Renal pelvis (tissue), 12 donors: ENCODE measurements at places on chromosomes 2 and 18. TPM values are rescaled to one million over a fixed set of nuclear protein-coding genes. Genes with fewer than 3 reads are reported as not detected.
A peak's percentile ranks its signal among the peaks of the same experiment; 100 is the strongest.

DNA sequence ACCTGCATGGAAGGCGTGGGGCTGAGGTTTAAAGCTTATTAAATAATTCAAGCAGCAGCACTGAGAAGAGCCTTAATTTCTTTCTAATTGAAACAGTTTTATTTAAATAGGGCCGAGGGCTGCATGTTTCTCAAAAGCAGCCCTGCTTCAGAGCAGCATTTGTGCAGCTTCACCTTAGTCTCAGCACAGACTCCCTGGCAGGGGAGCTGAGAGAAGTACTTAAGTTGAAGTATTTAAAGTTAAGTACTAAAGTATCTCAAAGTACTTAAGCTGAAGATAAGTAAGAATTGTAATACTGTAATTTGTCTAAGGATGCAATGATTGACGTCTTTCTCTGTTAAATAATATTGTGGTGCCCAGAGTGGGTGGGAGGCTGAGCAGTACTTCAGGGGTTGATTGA is 31.4 kb downstream of the IMPA2 start:
- no peak for DNase-seq

DNA sequence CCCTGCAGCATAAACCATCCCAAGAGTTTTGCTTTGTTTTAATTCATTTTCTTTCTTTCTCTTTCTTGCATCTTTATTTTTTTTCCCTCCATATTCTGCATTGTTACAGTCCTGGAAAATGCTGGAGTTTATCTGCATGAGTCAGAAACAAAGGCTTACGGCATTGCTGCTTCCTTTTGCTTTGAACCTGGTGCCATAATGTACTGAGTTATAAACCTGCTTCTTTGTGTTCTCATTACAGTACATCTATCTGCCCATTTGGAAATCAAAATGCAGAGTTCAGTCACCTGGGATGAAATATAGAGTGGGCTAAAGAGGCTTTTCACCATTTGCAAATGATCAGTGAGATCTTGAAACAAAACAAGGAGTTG is 1009.2 kb upstream of the FANCL start:
- DNase-seq: no peak

GRCh38 chr2:166127217-166128155 is at the start of gene SCN1A:
Gene SCN1A, minus strand, starts transcription at chr2:166128020. Its CDS starts 54,399 bp downstream, at chr2:166073621.
- DNase-seq: peak; percentile 20

DNA sequence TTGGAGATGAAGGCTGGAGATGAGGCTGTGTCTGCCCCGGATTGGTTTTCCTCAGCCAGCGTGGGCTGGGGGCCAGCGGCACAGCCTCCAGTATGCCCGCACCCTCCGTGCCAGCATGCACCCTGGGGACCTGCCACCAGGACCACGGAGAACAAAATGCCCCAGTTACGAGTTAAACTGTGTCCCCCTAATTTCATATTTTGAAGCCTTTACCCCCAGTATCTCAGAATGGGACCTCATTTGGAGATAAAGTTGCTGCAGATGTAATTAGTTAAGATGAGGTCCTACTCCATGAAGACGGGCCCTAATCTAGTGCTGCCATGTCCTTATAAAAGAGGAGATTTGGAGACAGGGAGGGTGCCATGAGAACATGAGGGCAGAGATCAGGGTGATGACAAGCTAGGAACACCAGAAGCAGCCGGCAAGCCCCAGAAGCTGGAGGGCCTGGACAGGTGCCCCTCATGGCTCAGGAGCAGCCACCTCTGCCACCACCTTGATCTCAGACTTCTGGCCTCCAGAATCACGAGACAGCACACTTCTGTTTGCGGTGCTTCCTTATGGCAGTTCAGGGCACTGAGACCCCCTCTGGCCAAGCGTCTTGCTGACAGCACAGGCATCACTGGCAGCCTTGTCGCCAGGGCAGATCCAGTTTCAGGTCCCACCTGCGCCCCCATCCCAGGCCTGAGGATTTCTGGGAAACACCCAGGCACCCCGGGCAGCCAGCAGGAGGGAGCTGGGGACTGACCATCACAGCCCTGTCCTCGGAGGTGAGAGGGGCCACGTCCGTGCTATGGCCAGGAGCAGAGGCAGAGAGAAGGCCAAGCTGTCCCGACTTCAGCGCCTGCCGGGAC is 29.4 kb downstream of the KIF1A start:
- DNase-seq: no peak

GRCh38 chr2:227862227-227862740 is 9.1 kb upstream of the DAW1 start:
- peak; percentile 20 for DNase-seq

The GRHL1 gene
- 6.8 TPM for polyA plus RNA-seq

DNA sequence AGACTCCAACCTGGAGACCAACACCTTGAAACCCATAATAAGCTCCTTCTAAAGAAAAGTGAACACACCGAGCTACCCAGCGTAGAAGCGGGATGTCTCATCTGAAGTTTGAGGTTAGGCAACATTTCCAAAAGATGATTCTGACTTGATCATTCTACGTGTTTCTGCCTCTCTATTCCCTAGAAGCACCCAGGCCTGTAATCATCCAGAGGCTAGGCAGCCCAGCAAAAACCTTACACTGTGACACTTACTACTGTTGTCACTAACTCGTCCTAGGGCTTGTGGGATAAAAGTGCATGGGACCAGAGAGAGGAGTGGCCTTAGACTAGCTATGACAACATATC is 1.4 kb downstream of the ZBTB14 start:
- DNase-seq: no peak

DNA sequence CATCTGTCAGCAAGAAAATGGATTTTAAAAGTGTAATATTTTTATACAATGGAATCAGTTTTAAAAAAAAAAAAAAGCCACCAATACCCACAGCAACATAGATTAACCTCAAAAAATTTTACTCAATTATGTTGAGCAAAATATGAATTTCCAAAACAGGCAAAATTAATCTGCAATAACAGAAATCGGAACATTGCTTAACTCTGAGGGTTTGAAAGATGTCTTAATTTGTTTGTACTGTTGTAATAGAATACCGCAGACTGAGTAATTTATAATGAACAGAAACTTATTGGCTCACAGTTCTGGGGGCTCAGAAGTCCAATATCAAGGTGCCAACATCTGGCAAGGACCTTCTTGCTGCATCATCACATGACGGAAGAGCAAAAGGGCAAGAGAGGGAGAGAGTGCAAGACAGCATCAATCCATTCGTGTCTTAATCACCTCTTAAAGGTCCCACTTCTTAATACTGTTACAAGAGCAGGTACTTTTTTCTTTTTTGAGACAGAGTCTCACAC is 31.8 kb upstream of the TNFAIP6 start:
- no peak for DNase-seq

DNA sequence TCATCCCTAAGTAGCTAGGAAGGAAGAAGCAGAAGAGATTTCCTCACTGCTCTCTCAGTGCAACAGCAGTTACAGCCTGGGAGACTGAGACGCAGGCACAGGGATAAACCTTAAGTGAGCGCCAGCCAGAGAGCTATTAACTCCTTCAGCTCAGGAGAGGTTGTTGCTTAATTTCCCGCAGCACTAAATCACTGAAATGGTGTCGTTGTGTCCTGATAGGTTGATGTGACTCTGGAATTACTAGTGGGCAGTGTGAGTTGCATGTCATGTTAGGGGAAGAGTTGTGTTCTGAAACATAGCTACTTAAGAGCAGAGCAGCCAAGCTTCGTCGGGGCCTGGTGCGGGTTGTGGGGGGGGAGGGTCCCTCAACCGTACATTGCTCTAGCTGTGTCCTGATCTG is 225.8 kb downstream of the NAPG start:
- DNase-seq: no peak

GRCh38 chr2:96320326-96320725 is 4.8 kb upstream of the ITPRIPL1 start:
- no peak for DNase-seq

DNA sequence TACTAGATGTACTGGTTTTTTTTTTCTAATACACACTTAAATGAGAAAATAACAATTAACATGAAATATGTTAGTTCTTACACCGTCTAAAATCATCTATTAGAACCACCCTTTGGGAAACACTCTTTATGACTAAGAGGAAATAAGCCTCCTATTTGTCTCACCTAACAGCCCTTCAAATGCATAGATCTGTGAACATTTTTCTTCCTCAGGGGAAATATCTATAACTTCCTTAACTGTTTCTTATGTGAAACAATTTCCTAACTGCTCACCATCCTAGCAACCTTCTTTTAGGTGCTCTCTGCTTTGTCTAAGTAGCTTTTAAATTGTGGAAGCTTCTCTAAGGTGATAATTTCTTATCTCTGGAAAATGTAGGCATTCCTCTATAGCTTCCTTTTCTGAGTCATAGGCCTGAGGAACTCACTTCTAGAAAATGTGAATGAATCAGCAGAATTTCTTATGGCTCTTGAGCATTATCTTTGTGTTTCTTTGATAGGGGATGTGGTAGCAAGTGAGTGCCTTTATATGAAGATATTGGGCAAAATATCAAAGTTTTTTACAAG is 56.1 kb downstream of the CNTNAP5 start:
- DNase-seq: no peak

GRCh38 chr18:13542520-13542847 is 183.9 kb downstream of the FAM210A start:
- no peak for DNase-seq
